K562 (cell line): ENCODE measurements at places on chromosomes 6 and 20. TPM values are rescaled to one million over a fixed set of nuclear protein-coding genes. Genes with fewer than 3 reads are reported as not detected.

DNA sequence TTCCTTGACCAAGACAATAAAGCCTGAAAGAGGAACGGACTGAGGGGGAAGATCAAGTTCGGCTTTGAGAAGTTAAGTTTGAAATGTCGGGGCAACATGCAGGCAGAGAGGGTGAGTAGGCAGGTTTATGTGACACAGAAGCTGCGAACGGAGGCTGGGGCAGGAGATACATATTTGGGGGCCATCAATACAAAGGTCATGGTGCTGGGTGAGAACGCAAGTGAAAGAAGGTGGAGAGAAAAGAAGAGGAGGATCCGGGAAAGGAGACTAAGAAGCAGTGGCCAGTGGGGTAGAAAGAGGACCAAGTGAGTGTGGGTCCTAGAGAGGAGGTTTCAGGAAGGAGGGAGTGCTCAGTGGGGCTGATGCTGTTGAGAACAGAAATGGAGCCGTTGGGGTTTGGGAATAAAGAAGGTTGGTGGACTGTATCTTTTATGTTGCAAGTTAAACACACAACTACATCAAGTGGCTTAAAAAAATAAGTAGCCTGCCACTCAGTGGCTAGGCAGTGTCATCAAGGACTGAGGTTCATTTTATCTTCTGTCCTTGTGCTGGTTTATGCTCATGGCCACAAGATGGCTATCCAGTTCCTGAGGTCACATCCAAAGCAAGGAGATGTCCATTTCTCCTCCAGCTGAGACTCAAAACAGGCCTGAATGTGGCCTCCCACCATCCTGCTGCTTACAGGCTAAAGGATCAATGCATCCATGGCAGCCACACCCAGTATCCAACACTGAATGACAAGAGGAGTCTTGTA, 1.7 kb upstream of the BLCAP start:
- no peak overlapping the region for H3K27ac ChIP-seq
- H3K36me3 ChIP-seq: 0 out of 3 replicates have a peak, but pooled peaks cover 5% of the 10 kb centered on the region
- H3K4me3 ChIP-seq: no peak overlapping the region
- DNase-seq: no peak
- H3K4me1 ChIP-seq: peaks cover 30% of the 10 kb centered on the region
- no peaks in the 10 kb centered on the region for H3K27me3 ChIP-seq

DNA sequence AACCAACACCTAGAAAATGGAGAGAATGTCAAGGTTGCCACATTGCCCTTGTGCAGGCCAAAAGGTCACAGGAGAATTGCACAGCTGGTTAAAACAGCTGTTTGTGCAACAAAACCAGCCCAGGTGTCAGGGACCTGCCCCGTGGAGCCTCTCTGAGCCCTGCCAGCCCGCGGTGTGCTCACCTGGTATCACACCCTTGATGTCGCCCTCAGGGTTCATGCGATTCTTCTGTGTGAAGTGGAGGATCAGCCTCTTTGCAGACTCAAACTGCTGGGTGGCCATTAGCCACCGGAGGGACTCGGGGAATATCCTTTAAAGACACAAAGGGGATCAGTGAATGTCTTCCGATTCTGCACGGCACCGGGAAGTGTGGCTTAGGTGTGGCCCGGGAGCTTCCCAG, 39.2 kb downstream of the PSMG4 start:
- H3K27me3 ChIP-seq: no peaks in the 10 kb centered on the region
- no peak overlapping the region for H3K27ac ChIP-seq
- peaks cover 18% of the 10 kb centered on the region for H3K4me1 ChIP-seq
- DNase-seq: no peak
- H3K4me3 ChIP-seq: no peak overlapping the region
- H3K36me3 ChIP-seq: no peaks in the 10 kb centered on the region

DNA sequence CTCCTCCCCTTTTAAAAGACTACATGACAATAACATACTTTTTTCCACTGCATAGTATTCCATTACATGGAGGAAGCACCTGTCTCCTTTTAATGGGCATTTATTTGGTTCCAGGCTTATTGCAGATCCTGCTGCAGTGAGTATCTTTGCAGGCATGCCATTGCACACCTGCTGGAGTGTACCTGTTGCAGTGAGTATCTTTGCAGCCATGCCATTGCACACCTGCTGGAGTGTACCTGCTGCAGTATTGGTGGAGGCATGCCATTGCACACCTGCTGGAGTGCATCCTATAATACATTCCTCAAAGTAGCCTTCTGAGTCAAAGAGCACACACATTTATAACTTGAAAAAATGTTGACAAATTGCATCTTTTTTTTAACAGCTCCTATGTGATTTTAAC, 1.6 kb downstream of the BFSP1 start:
- no peaks in the 10 kb centered on the region for H3K36me3 ChIP-seq
- 0 out of 2 replicates have a peak, but pooled peaks cover 5% of the 10 kb centered on the region for H3K4me1 ChIP-seq
- H3K4me3 ChIP-seq: no peak overlapping the region
- H3K27ac ChIP-seq: no peak overlapping the region
- DNase-seq: no peak
- H3K27me3 ChIP-seq: no peaks in the 10 kb centered on the region

- peaks cover 70% of the 10 kb centered on the region; the same call in 2 of the 3 replicates for H3K36me3 ChIP-seq
- no peak for DNase-seq
- no peaks in the 10 kb centered on the region for H3K27me3 ChIP-seq
Observed at GRCh38 chr6:143234734-143235133, 174.0 kb downstream of the AIG1 start.

Gene LY6G6D
- not detected in 2 replicates for polyA plus RNA-seq

DNA sequence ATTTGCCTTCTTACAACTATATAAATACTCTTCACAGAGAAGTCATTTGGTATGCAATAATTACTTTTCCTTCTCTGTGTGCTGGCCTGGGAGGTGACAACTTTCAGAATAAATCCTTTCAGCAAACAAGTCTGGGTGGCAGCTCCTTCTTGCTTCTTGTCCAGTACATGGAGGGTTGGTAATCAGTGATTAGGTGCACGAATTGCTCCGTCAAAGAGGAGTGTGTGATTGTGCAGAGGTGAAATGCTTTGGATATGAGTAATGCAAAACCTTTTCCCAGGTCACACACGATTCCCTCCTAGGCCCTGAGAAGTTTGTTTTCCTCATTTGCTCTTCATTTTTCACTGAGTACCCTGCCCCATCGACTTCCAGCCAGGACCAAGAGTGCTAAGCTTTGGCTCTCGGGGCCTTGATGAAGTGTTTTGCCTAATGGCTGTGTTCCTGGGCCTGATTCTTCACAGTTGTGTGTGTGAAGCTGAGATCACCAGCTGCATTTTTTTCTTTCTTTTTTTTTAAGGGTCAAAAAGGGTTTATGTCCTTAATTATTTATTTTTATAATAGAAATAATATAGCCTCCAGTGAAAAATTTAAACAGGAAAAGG, 216.5 kb downstream of the ZMYND8 start:
- no peak overlapping the region for H3K27ac ChIP-seq
- H3K4me3 ChIP-seq: no peak overlapping the region
- DNase-seq: no peak
- H3K27me3 ChIP-seq: peaks cover 12% of the 10 kb centered on the region

Gene SNAP25
- polyA plus RNA-seq: 0.12 TPM in 1 of 2 replicates, not detected in the other

Gene SLC17A1
- not detected in 2 replicates for polyA plus RNA-seq

Gene TRAPPC3L
- polyA plus RNA-seq: not detected in 2 replicates

DNA sequence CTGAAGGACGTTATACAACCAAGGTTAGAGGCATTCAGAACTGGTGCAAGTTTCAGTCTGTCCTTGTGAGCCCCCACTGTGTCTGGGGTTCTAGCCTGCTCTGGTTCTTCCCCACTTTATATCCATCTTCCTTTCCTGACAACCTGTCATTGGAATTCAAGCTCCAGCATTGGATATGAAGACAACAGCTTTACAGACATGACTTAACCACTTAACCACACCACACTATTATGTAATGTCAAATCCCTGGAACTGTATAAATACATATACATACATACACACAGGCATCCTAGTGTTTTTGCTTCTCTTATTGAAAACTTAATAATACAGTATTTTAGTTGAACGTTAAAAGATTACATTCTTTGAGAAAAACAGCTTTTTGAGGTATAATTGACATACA, 217.9 kb upstream of the SGK1 start:
- H3K27ac ChIP-seq: no peak overlapping the region
- DNase-seq: no peak
- no peak overlapping the region for H3K4me3 ChIP-seq
- no peaks in the 10 kb centered on the region for H3K36me3 ChIP-seq
- H3K4me1 ChIP-seq: peaks cover 5% of the 10 kb centered on the region; the same call in 2 of the 3 replicates
- H3K27me3 ChIP-seq: 0 out of 2 replicates have a peak, but pooled peaks cover 3% of the 10 kb centered on the region
